ENCODE measurements at places on chromosomes 5 and 9.

DNA sequence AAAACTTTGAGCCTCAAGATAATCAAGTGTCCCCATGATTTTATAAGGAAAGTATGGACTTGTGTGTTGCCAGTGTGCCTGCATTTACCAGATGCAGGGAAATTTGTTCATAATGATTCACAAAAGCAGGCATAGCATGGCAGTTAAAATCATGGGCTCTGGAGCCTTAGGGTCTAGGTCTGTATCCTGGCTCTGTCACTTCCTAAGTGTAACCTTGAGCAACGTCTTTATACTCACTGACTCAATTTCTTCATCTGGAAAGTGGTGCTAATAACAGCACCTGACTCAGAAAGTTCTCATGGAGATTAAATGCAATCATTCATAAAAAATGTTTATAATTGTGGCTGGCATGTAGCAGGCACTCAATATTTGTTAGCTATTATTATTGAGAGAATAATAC lies 234.9 kb downstream of the SAXO1 start:
- no peak for DNase-seq

GRCh38 chr9:83013867-83014605 lies 48.9 kb downstream of the RASEF start:
- DNase-seq: no peak

DNA sequence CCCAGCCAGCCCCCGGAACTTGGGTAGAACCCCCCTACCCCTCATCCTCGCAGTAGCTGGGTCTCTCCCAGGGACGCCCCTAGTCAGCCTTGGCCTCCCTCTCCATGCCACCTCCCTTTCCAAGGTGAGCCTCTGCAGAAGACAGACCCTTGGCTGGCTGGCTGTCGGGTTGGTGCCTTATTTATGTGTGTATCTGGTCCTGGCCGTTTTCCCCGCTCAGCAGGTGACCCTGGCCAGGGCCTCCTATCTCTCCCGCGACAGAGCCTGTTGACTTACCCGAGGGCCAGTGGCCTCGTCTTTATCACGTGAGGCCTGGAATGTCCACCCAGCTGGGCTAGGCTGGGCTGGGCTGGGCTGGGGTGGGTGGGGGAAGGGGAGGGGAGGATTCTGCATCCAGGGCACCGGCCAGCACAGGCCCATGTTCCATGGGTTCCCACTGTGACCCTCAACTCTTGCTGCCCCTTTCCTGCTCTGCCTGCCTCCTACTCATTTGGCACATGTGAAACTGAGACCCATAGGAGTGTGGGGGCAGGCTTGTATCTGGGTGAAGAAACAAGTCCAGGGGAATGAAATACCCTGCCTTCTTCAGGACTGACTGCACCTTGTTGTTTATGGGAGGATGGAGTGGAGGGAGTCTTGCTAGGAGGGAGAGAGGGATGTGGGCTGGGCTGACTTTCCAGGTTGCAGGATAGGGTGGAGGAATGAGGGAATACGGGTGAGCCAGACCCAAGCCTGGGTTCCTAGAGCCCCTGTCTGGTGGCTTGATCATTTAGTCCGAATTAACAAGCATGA lies 3.1 kb downstream of the CXXC5 start:
- DNase-seq: no peak

DNA sequence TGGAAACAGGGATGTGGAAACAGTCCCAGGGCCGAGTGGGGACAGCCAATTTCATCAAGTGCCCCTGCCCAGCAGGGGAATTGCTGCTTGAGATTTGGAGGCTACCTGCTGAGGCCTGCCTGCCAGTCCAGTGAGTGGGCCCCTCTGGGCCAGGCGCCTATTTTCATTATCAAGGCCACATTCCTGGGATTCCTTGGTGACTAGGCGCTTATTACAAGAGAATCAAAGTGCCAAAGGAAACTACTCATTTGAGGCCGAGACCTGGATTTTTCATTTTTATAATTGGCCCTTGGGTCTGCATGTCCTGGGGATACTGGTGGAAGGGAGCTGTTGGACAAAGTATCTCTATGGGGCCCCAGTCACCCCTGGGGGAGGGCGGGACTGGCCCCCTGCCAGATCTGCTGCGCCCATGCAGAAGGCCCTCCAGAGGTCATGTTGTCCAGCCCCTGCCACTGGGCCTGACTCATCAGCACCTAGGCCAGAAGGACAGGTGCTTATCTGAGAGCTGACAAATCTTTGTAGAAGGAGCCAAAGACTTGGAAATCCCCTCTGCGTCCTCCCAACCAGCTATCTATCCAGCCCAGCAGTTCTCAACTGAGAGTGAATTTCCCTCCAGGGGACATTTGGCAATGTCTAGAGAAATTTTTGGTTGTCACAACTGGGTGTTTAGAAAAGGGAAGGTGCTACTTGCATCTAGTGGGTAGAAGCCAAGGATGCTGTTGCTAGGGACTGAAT lies 45.6 kb downstream of the FOXI1 start:
- no peak for DNase-seq

DNA sequence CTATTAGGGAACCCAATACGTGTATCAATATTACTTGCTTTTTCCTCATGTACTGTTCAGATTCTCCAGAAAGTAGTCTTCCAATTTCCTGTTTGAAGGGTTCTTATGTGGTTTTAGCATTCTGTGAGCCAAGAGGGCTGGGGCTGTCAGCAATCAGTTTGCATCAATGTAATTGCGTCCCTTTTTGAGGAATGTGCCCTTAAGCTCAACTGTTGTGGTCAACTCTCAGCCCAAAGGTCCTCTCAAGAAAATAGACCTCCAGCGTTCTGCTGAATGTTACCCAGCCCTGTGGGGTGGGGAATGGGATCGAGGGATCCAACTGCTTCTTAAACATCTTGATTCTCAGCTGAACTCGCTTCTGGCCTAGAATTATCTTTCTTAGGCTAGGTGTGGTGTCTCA lies 43.8 kb upstream of the CDK20 start:
- DNase-seq: no peak

DNA sequence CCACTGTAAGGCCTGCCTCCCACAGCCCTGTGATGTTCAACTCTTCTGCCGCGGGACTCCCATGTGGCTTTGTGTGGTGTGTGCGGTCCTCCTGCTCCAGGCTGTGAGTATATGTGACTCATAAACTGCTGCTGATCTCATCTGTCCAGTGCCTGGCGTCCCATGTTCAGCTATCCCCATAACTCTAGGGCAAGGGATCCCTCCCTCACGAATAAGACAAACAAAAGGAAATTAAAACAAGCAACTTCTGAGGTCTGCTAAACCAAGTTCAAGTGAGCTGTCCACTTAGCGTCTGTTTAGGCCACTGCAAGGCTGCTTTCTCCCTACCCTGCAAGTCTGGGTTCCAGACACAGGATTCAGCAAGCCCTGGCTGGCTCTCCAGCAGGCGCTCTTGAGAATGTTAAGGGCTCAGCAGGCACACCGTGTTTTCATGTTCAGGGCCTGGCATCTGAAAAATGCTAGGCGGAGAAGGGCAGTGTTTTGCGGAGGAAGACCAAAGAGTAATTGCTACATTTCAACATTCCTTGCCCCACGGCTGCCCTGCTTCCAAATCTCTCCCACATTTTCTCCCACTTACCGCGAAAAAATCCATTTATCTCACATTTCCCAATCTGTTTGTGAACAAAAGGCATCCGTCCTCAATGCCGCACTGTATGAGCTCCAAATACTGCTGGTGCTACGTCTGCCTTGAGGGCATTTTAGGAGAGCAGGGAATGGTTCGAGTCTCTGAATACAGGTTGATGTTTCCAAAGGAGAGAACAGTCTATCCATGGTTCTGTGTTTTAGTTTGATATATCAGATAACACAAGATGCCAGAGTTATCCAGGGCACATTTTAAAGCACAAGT lies 280.2 kb downstream of the SEMA5A start:
- DNase-seq: no peak

DNA sequence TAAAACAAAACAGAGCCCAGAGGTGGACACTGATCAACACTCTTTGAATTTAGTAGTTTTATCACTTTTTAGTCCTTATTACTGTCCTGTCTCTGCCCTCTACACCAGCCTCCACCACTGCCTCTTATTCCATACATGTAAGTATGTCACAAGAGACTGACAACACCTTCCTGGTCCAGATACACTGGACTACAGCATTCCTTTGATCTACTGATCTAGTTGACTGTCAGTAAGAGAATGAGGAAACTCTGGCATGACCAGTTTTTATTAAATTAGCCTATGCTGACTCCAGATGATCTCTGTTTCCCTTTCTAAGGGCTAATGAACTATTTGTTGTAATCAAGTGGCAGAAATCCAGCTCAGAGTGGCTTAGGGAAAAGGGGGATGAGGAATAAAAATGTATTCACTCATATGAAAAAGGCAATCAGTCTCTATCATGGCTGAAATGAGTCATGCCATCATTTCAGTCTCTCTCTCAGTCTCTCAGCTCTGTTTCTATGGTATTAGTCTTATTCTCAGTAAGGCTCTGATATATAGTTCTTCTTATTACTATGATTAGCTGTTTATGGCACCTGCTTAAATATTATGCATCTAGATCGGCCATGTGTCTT lies 5.5 kb downstream of the ARHGEF37 start:
- no peak for DNase-seq

- DNase-seq: no peak
Observed at GRCh38 chr9:123359106-123359505, 3.1 kb downstream of the CRB2 start.
